ENCODE measurements at places on chromosomes 12 and 14.

DNA sequence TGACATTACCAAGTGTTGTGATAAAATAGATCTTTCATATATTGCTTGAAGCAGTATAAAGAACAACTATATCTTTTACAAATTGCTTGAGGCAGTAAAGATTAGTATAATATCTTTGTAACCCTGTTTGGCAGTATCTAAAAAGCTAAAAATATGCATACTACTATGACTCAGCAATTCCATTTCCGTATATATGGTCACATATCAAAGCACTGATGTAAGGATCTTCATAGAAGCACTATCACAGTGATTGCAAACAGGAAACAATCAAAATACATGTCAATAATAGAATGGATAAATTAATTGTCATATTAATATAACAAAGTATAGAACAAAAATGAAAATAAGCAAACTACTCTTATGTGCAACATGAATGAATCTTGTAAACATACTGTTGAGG lies 158.4 kb upstream of the IGF1 start:
- peak; percentile 36 for DNase-seq

DNA sequence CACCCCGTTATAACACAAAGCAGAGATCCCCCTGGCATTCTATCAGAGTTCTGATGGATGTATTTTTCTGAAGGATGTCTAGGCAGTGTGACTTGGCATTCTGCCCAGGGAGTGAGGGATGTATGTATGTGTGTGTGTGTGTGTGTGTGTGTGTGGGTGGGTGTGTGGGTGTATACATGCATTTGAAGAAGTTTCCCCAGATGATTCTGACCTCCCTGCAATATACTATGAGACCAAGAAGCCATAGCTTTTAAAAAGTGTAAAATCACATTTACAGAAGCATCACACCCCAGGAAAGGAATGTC lies 59.7 kb upstream of the NAP1L1 start:
- DNase-seq: no peak

- DNase-seq: no peak
Observed at GRCh38 chr14:101620821-101621785, 59.8 kb downstream of the DIO3 start.

DNA sequence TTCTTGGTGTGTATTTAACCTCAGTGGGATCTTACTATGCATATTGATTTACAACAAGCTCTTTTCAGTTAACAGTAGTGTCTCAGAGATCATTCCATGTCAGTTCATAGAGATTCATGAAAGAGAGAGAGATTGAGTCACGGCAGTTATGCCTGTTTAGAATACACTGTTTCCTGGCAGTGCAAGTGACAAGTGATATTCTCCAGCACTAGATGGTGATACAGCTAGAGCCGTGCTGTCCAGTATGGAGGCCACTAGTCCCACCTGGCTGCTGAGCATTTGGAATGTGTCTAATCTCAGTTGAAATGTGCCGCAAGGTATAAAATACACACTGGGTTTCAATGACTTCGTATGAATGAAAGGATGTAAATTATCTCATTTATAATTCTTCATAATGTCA lies 184.4 kb downstream of the SUDS3 start:
- no peak for DNase-seq

DNA sequence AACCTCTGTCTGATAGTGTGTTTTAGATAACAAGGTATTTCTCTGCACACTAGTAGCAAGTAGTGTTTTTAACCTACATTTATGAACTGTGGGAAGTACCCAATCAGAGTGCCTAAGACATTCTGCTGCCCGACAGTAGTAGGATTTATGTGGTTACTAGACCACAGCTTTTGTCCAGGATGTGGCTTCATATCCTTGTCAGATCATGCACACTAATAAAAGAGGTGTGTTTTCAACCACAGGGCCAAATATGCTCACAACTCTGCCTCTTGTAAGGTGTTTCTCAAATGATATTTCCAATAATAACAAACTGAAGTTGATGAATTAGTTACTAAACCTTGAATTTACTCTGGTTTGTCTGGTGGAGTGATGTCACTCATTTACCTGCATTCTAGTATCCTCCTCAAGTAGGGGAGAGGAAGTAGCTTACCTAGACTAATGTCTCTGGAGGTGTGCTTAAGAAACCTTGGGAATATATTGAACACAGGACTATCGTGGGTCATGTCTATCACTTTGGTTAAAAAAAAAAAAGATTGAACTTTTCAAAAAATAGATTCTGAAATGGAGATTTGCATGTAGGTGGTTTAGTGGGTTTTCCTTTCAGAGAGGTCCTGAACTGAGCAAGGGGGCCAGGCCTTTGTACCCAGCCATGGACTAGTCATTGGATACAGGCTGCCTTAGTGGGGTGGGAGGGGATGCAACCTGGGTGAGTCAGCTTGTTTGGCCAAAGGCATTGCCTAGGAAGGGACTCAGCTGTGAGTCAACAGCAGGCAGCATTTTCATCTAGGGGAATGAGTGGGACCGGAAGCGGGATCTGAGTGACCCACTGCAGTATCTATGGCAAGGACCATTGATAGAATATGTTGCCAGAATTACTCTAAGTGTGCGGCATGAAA lies 14.1 kb downstream of the FBXW8 start:
- DNase-seq: peak; percentile 4

- no peak for DNase-seq
Observed at GRCh38 chr12:53761306-53761705, 9.5 kb upstream of the CISTR start.

DNA sequence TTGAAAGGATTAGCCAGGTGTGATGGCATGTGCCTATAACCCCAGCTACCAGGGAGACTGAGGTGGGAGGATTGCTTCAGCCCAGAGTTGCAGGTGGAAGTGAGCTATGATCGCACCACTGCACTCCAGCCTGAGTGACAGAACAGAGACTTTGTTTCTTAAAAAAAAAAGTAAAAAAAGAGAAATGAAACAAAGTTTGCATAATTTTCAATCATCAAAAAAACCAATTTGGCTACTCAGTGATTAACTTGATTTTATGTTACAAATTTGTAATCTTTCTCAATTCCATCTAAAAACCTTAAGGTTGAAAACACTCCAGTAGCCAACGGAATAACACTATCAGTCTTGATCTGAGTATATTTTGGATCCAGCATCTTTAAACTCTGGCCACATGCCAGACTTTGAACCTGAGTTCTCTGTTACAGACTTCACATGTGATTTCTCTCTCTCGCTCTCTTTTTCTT lies 12.6 kb upstream of the DENND5B start:
- DNase-seq: no peak

- DNase-seq: peak; percentile 48
Observed at GRCh38 chr14:92456215-92457015, 57.2 kb upstream of the RIN3 start.

DNA sequence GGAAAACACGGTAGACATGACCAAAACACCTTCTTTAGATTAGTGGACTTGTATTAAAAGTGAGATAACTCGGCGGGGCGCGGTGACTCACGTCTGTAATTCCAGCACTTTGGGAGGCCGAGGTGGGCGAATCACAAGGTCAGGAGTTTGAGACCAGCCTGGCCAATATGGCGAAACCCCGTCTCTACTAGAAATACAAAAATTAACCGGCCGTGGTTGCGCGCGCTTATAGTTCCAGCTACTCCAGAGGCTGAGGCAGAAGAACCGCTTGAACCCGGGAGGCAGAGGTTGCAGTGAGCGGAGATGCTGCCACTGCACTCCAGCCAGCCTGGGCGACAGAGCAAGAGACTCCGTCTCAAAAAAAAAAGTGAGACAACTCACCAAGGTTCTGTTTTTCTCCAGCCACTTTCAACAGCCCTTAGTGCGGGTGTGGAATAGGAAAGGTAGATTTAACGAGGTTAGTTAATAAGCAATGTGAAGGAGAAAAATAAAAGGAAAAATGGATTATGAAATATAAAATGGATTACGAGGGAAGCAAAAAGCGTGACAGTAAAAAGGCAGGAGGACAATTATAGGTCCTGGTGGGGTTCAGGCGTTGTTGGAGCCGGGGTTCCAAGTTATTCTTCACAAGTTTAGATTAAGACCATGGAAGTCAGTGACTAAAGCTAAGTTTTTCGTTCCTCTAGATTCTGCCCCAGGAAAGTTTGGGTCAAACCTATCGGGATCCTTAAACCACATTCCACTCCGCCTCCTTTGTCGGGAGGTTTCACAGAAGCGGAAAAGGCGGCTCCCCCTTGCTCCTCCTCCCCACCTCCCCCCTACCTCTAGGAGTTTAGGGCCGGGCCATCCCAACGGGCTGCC lies 534 bp downstream of the PPP2R3C start:
- no peak for DNase-seq

DNA sequence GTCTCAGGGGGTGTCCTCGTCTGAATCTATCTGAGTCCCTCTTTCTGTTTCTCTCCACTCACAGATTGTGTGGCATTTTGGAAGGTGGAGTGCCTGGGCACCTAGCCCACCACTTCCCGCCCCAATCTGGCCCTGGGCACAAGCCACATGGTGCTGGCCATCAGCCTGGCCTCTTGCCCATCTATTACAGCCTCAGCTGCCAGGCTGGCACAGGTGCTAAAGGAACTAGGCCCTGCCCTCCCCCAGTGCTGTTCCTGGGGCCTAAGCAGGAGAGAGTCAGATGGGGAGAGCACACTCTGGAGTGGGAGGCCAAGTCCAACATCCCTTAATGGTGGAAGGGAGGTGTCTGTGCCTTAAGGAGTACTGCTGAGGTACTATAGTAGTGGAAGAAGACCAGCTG lies 8.3 kb upstream of the CALCOCO1 start:
- no peak for DNase-seq

Data from amniotic stem cell (primary cell).